EL (cell line): ENCODE measurements at places on chromosomes 12 and 14.

DNA sequence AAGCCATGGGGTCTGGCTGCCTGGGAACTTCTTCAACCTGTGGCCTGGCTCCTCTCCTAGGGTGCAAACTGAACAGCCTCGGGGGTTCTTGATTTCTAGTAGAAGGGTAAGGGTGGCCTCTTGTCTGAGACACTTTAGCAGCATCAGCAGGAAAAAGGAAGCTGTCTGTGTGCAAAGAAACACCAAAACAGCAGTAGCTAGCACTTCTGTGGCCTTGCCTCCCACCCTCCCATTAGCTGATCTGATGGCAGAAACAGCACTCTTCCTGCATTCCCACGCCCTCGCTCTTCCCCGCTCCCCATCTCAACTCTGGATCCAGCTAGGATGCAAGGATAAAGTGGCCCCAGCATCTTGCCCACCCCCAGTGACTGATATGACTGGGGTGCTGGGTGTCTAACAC, 20.7 kb downstream of the SLC7A8 start:
- DNase-seq: no peak

GRCh38 chr12:89379148-89379838, 27.0 kb upstream of the DUSP6 start:
- DNase-seq: no peak

GRCh38 chr12:87953256-87953860, 75.8 kb downstream of the C12orf50 start:
- peak; percentile 43 for DNase-seq

- DNase-seq: no peak
Measured at GRCh38 chr12:52600071-52600470, 1.2 kb downstream of the KRT72 start.

DNA sequence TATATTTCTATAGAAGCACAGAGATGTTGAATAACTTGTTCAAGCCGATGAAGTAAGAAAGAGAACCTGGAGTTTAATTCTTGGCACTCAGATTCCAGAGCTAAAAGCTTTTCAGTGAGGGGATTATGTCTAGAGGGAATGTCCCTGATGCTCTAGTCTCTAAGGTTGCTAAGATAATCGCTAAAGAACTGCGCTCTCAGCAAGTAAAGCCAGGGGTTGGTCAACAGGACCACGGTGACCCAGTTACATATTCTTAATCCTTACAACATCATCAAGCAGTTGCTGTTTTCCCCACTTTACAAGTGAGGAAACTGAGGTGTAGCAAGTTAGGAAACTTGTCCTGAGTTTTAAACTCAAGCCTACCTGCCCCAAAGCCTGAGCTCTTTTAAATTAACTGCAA, 110.8 kb downstream of the DAD1 start:
- DNase-seq: no peak

DNA sequence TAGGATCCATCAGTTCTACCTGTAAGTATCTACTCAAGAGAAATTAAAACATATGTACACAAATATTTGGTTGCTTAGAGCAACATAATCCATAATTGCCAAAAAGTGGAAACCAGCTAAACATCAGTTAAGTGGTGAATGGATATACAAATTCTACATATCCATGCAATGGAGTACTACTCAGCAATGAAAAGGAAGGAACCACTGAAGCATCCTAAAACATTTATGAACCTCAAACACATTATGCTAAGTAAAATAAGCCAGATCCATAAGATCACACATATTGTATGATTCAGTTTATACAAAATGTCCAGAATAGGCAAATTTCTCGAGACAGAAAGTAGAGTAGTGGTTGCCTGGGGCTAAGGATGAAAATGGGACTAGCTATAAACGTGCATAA, 8.4 kb upstream of the ARHGAP5 start:
- no peak for DNase-seq

GRCh38 chr14:89000007-89000942, 175.8 kb downstream of the TTC8 start:
- DNase-seq: peak; percentile 96

GRCh38 chr14:76461886-76462285, 85.9 kb downstream of the ESRRB start:
- DNase-seq: no peak

- DNase-seq: no peak
Measured at GRCh38 chr14:94330857-94331256, 7.7 kb upstream of the SERPINA6 start.

GRCh38 chr14:57866199-57866705, 360 bp upstream of the SLC35F4 start:
- no peak for DNase-seq

DNA sequence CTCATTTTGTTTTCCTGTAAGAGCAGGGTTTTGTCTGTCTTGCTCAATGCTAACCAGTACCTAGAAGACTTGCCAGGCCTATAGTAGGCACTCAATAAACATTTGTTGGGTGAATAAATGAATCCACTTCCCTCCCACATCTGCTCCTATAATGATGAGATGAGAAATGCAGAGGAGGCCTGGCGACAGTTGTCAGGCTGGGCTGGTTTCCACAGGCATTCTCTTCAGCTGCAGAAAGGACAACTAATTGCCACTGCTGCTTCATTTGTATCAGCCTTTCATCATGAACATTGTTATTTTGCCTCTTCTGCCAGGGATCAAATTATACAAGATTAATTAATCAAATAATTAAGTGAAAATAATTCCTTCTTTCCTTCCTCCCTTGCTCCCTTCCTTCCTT, 82.0 kb upstream of the PTHLH start:
- DNase-seq: no peak

DNA sequence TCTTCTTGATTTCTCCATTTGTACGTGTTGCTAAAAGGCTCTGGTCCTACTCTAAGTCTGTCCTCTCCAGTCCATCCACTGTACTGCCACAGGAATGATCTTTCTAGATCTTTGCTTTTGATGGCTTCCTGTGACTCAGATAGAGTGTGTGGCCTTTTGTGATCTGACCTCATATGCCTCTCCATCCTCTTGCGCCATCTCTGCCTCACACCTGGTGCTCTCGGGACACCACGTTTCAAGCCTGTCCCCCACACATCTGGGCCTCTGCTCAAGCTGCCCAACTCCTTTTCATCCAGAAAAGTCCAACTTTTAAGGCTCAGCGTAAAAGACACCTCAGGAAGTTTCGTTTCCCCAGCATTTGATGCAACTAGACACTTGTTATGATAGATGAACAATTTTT, 39.0 kb downstream of the DCAF4 start:
- DNase-seq: peak; percentile 40

GRCh38 chr12:55679691-55680090, 28.0 kb downstream of the ITGA7 start:
- no peak for DNase-seq

DNA sequence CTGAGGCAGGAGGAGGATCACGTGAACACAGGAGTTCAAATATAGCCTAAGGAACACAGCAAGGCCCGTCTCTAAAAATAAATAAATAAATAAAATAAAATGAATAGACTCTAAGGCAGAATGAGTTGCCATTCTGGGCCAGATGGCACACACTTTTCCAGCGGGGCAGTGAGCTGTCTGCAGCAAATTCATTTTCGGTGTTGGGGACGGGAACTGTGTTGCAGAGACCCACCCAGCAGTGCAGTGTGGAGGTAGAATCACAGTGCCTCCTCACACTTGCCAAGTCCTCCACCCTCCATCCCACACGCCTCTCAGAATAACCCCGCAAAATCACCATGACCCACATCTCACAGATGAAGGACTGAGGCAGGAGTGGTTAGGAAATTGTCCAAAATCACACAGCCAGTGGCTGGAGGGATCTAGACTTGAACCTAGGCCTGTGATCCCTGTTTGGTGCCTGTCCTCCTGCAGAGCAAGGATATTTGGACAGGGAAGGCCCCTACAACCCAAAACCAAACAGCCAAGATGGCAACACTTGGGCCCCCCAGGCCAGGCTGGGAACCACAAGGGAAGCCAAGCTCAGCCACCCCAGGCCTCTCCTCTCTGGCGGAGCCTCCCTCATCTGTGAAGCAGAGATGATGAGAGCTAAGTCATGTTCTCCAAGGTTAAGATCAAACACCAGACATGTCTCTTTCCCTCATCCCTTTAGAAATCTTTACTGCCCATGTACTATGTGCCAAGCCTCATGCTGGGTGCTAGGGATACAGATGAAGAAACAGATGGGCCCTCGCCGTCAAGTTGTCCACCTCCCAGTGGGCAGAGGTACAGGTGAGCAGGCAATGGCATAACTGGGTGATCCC, 152.7 kb downstream of the DPF3 start:
- no peak for DNase-seq

GRCh38 chr14:51844081-51844881, 16.1 kb upstream of the GNG2 start:
- DNase-seq: no peak

- peak; percentile 54 for DNase-seq
Measured at GRCh38 chr14:86847140-86847539, 1145.8 kb downstream of the GALC start.

- DNase-seq: no peak
Measured at GRCh38 chr12:41344776-41345470, 156.8 kb downstream of the PDZRN4 start.

GRCh38 chr12:21416511-21417121, 20.8 kb upstream of the PYROXD1 start:
- peak; percentile 80 for DNase-seq

GRCh38 chr12:101040936-101041335, 169.1 kb downstream of the SLC5A8 start:
- peak; percentile 34 for DNase-seq

DNA sequence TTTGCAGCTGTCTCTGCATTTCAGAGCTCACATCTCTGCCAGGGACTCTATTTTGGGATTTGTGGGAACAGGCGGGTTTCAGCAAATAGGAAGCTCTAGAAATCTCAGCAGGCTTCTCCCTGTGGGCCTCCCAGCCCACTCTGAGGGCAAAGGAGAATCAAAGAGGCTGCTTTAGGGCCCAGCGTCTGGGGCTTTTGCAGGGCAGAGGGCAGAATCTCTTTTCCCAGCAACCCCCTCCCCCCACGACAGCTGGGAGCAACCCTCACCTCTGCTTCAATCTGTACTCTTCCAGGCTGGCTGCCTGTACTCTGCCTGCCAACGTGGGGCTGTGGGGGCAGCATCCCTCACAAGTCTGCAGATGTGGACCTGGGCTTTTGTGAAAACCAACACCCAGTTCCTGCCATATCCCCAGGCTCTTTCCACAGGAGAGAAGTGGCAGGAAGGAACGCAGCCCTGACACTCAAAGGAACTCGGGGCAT, 529.6 kb upstream of the TBX3 start:
- no peak for DNase-seq

DNA sequence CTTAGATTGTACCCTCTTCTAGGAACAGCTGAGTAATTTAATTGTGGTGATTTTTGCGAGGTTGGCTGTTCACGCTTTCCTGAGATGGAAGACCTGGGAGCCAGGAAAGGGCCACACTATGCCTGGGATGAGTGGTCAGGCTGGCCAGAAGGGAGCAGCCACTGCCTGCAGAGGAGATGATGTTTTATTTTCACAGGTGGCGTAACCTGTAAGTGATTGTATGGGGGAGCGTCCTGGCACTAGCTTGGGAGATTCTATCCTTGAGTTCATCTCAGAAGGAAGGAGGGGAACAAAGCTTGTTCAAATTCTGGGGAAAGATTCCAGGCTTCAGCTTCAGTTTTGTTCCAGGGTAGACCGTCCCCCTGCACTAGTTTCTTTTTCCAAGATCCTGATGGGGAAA, 1.2 kb downstream of the RPH3A start:
- DNase-seq: no peak

DNA sequence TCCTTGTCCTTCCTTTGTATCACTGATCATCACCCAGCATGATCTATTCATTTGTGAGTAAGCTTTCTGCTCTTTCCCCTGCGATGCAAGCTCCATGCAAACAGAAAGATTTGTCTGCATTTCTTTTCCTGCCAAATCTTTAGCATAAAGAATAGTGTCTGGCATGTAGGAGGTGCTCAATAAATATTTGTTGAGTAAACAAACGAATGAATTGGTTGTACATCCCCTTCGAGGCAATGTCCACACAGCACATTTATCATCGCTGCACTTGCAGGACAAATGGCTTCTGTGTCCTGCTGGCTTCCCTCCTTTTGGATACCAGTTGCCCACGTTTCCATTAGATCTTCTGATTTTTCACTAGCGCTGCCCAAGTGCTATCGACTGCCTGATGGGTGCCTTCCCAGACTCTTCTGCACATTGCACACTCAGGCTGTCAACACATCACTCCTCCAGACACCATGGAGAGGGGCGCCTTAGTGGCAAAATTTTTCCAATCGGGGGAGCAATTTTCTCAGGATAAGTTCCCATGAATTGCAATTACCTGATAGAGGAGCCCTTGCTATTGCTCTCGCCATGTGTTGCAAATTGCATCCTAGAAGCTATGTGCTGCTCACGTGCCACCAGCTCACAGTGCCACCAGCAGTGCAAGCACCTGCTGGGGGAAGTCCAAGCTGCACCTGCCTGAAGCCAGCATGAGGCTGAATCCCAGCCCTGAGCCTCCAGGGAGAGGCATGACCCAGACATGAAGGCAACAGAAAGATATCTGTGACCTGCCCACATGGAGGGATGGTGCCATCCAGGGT, 206.6 kb downstream of the KIF26A start:
- no peak for DNase-seq

- DNase-seq: no peak
Measured at GRCh38 chr12:106436164-106436563, 78.6 kb downstream of the POLR3B start.

- no peak for DNase-seq
Measured at GRCh38 chr12:106106061-106106566, 32.6 kb downstream of the NUAK1 start.

GRCh38 chr12:113075137-113075683, 18.7 kb downstream of the DTX1 start:
- no peak for DNase-seq

DNA sequence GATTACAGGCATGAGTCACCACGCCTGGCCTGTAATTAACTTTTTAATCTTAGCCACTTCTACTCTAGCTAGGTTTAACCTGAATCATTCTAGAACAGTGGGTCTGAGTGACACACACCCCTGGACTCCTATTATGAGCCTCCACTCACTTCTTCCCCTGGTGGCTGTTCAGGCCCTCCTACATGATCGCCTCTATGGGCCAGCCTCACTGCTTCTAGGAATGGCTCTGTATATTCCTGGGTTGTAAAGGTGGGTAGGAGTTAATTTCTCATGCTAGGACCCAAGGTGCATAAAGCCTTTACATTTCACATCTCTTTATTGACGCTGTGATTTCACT, 8.0 kb upstream of the RNU6-8 start:
- no peak for DNase-seq

DNA sequence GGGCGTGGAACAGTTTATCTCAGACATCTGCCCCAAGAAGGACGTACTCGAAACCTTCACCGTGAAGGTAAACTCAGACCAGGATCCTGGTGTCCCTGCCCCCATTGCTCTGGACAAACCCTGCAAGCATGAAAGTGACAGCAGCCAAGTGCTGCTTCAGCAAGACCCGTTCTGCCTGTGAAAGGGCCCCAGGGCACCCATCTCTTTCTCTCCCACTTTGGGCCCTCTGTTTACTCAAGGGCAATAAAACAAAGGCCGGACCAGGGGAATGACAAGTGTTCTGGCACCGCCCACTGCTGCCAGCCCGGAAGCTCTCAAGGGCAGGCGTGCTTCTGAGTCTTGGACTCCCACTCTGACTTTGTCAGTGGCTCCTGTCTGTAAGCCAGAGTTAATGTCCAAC, 35.3 kb downstream of the CD9 start:
- no peak for DNase-seq

GRCh38 chr12:129771238-129771637, 132.6 kb downstream of the TMEM132D start:
- no peak for DNase-seq

- DNase-seq: no peak
Measured at GRCh38 chr14:54427871-54428270, 13.3 kb downstream of the CNIH1 start.
